ENCODE measurements at places on chromosomes 11 and 22.

DNA sequence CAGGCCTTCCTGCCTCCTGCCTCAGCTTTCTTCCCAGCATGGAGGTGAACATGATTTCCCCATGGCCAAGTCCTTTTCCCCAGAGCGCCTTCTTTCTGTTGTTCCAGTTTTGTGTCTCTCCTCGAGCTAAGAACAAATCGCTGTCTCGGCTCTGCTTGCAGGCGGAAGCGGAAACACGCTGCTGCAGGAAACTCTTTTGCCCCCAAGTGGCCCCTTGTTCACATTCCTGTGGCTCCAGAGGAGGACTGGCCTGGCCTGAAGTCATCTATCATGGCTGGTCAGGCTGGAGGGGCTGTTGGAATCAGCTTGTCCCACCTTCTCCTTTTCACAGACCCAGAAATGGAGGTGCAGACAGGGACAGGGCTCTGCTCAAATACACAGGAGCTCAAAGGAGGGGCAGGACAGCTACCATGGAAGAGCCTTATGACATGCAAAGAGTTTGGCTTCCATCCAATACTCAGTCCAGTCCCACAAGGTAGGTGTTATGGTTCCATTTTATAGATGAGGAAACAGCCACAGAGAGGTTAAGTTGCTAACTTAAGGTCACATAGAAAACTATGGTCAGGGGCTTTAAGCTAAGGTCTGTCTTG is 182.2 kb upstream of the SYT13 start:
- no peak for DNase-seq

DNA sequence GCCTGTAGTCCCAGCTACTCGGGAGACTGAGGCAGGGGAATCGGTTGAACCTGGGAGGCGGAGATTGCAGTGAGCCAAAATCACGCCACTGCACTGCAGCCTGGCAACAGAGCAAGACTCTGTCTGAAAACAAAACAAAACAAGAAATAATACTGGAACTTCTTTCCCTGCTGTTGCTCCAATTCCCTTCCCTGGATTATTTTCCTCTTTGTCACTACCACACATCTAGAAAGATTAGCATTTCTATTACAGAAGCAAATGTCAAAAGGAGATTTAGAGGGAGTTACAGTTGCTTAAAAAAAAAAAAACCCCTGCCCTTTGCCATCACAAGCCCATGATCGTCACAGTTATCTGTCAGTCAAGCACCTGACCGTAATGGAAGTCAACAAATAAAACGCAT is 17.7 kb upstream of the SCGB1D1 start:
- DNase-seq, result no peak

DNA sequence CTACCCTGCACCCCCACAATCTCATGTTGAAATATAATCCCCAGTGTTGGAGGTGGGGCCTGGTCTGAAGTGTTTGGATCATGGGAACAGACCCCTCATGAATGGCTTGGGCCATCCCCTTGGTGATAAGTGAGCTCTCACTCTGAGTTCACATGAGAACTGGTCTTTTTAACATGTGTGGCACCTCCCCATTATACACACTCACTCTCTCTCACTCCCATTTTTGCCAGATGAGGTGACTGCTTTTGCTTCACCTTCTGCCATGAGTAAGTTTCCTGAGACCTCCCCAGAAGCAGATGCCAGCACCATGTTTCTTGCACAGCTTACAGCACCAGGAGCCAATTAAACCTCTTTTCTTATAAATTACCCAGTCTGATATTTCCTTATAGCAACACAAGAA is 32.1 kb upstream of the DRD2 start:
- DNase-seq, result no peak

DNA sequence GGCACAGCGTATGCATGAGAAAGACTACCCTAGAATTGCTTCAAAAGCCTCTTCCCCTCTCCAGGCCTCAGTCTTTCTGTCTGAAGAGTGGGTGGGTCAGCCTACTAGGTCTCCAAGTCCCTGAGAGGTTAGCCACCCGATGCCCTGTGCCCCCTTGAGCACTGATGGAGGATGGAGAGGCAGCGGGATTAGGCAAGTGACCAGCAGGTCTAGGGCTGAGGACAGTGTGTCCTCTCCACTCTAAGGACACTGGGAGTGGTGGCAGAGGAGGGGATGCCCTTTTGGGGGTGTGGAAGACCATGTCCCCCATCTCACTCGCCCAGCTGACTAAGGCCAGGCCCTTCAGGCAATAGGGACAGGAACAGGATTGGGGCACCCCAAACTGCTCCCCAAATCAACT is 72.2 kb upstream of the WNT11 start:
- no peak for DNase-seq

GRCh38 chr11:68164437-68164836 is 43.2 kb upstream of the CHKA start:
- DNase-seq, result no peak

DNA sequence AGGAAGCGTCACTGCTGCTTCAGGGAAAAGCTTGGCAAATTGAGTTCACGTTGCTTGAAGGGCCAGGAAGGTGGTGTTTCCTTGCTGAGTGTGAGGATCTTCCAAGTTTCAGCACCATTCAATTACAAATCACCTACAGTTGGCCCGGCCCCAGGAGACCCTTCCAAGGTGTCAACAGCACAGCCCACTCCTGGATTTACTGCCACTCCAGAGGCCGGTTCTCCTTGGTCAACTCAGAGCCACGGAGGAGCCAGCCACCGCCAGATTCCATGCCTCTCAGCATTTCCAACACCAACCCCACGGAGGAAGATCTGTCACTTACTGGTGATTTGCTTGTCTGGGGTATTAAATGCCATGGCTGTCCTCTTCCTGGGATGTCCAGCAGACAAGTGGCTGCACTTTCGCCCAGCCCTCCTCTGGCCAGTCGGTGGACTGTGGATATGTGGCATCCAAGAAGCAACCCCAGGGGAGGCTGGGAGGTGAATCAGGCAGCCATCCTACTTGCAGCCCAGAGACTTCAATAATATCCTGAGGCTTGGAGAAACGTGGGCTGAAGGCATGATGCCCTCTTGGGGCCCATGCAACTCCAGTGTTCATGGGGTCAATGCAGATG is 74.1 kb upstream of the SHANK2 start:
- DNase-seq, result no peak

DNA sequence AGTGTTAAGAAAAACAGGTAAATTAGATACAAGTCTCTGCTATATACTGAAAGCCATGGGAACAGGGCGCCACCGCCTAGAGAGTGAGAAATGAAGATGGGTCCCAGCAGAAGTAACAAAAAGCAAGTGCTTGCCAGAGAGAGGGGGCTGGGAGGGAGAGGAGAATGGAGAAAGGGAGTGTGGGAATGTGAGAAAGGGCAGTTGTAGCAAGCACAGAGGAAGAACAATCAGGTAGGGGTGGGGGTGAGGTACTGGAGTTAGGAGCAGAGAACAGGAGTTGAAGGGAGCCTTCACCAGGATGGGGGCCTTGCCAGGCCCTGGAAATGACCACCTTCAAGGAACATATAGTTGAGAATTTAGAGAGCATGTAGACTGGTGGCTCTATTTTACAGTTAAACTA is 66.8 kb downstream of the TCF20 start:
- no peak for DNase-seq

DNA sequence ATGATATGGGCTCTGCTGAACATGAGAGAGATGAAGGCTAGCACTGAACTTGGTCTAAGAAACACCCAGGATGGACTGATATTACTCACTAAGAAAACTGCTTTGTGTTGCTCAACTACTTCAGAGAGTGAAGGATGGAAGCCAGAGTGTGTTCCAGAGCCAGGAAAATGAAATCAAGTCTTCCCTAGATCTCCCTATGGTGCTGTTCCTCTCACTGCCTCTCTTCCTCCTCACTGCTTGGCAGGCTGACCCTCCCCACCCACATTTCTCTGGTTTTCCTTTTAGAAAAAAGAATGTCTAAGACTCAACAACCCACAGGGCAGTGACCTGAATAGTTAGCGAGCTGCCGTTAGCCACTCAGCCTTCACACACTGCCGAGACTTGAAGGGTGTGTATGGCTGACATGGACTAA is 65.6 kb downstream of the CCDC81 start:
- no peak for DNase-seq

DNA sequence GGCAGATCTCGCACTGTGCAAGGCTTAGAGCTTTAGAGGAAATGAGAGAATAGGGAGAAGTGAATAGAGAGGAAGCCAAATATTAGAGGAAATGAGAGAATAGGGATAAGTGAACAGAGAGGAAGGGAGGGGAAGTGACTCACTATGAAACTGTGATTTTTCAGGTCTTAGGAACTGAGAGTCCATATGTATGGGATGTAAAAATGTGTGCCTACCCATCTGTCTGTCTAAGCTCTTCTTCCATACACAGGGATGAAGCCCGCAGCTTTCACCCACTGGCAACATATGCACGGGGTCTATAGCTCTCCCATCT is 6.4 kb upstream of the CCDC86 start:
- no peak for DNase-seq

GRCh38 chr11:58193391-58193790 is 4.5 kb downstream of the OR9Q2 start:
- DNase-seq, result no peak

- DNase-seq, result no peak
Measured at GRCh38 chr11:48172818-48173609, 43.6 kb upstream of the OR4B1 start.

- DNase-seq, result no peak
Measured at GRCh38 chr11:75571625-75572024, 9.6 kb downstream of the SERPINH1 start.

- no peak for DNase-seq
Measured at GRCh38 chr22:37254867-37255233, 10.8 kb upstream of the RAC2 start.

GRCh38 chr11:2929950-2930703 is 907 bp upstream of the PHLDA2 start:
- DNase-seq, result no peak

- no peak for DNase-seq
Measured at GRCh38 chr11:121762820-121763219, 310.1 kb upstream of the SORL1-AS1 start.

GRCh38 chr11:95337175-95337957 is 106.4 kb upstream of the SESN3 start:
- DNase-seq, result no peak

- no peak for DNase-seq
Measured at GRCh38 chr22:45019861-45020655, 10.3 kb upstream of the PHF21B start.

- no peak for DNase-seq
Measured at GRCh38 chr11:95296165-95296564, 65.2 kb upstream of the SESN3 start.

DNA sequence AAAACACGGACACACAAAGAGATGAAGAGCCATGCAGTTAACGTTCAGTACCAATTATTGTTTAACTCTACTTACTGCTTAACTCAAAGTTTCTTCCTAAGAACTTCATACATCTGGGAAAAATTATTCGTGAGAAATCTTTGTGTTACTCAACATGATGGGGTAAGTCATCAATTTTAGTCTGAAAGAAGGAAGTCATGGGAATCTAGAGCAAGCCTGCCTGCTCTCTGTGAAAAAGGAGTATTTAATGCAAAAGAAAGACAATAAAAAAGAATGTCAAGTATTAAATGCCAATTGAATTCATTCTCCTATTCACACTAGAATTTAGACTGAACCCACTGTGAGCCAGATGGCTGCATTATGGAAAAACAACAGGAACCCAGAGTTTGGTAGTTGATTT is 16.0 kb downstream of the TMEM123 start:
- no peak for DNase-seq

DNA sequence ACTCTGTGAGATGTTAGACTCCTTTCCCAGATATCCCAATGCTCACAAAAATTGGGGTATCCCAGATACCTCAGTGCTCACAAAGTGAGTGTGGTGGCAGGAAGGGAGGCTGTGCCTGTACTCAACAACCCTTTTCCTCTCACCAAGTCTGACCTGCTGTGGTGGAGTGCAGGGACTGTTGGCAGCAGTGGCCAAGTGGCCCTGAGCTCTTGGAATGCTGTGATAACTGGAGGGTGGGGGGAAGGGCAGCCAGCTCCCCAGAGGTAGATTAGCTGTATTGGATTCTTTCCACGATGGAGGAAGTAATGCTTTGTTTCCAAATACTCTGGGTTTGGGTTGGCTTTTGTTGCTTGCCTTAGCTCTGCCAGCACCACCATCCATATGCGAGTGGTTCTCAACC is 46.0 kb upstream of the OR9Q1 start:
- no peak for DNase-seq

DNA sequence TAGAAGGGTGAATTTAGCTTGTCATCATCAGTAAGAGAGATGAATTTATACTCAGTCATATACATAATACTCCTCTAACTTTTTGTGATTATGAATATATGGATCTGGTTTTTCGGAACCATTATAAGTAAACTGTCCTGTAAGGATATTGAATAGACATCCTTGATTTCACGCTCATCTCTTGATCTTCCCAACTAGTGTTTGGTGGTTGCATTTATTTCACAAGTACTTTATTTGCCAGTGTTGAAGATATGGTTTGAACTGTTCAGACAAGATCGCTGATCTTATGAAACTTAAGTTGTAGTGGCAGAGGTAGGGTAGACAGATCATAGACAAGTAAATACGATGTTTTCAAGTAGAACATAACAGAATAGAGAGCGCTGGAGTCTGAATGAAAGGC is 3.0 kb downstream of the FBXO7 start:
- no peak for DNase-seq

- DNase-seq, result no peak
Measured at GRCh38 chr11:59710136-59710847, 3.4 kb downstream of the OR10V1 start.

- no peak for DNase-seq
Measured at GRCh38 chr11:120424970-120425332, 86.6 kb upstream of the GRIK4 start.

DNA sequence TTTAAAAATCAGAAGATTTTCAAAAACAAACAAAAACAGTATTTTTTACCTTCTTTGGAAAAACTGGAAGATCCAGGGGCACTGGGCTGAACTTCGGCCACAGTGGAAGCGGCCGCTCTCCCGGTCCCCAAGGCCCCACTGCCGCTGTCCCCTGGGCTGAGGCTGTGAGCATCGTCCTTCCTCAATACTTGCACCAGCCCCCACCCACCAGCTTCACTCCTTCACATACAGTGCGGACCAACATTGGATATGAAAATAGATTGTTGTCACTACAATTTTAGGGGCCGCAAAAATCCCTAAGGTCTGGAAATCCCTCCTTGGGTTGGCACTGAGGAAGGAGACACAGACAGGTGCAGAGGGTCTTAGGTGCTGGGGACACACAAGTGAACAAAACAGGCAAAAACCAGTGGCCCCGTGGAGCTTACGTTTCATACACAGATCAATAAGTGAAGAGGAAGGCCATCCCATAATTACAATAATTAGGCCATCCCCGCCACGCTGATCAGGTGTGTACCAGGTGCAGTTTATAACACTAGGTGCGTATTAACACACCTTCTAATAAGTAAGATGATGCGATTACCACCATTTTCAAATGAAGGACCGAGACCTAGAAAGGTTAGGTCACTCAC is 28.2 kb upstream of the SLC22A12 start:
- DNase-seq, result no peak
